ENCODE measurements at places on chromosomes 13 and 19.

- no peak for DNase-seq
Observed at GRCh38 chr13:29688193-29688592, 92.7 kb upstream of the SLC7A1 start.

- DNase-seq = no peak
Observed at GRCh38 chr13:47519626-47520025, 481.4 kb downstream of the SUCLA2 start.

GRCh38 chr13:60944863-60945262 is 470.8 kb downstream of the PCDH20 start:
- no peak for DNase-seq

DNA sequence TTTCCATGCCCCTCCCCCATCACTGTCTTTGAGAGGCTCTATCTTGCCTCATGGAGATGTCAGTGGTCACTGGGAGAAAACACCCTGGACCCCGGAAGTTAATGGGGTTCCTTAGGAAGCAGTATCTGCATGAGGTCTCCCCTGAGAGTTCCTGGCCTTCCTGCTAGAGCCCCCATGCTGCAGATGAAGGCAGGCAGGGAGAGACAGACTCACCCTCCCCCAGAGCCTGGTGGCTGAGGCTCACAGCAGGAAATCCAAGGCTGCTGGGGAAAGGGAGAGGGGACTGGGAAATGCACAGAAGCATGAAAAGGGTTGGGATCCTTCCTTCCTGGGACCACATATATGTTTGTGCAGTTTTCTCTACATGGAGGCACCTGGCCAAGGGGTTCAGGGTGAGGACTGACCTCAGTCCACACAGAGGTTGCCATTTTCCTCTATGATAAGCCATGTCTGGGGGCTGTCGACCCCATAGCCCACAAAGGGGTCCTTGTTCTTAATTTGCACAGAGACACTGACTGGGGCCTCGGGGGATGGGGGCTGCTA is 95.4 kb downstream of the RNASEH2B start:
- no peak for DNase-seq

- no peak for DNase-seq
Observed at GRCh38 chr13:29421118-29421517, 174.4 kb downstream of the SLC7A1 start.

DNA sequence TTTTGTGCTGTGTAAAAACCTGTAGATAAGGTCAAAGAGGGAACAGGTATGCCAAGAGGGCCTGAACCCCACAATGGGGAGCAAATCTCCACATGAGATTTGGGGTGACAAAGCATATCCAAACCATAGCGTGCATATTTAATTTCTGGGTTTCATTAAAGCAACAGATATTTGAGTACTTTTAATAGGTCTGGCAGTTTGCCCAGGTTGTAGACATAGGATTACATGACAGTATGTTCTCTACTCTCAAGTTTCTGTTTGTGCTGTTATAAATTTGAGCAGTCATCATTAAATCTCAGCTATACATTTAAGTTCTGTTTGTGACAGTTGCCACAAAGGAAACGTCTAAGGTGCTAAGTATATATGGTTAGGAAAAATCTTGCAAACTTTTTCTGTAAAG is 236.4 kb downstream of the ATP8A2 start:
- no peak for DNase-seq

GRCh38 chr19:10758978-10759377 is 41.1 kb downstream of the DNM2 start:
- no peak for DNase-seq

DNA sequence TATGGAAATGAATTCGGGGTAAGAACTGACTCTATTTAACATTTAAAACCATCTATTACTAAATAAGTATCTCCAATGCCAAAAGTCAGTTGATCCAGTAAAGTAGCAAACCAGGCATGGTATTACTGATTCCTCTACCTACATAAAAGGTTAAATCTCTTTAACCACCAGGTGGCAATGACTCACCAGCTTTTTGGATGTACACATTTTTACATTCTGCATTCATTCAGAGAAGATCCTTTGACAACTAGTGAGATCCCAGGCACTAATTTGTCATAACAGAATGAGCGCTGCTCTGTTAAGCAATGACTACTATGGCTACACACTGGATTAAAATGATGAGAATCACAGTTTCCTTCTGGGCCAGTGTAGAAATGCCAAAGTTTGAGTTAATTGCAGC is 329.8 kb upstream of the GPC6 start:
- DNase-seq = no peak

DNA sequence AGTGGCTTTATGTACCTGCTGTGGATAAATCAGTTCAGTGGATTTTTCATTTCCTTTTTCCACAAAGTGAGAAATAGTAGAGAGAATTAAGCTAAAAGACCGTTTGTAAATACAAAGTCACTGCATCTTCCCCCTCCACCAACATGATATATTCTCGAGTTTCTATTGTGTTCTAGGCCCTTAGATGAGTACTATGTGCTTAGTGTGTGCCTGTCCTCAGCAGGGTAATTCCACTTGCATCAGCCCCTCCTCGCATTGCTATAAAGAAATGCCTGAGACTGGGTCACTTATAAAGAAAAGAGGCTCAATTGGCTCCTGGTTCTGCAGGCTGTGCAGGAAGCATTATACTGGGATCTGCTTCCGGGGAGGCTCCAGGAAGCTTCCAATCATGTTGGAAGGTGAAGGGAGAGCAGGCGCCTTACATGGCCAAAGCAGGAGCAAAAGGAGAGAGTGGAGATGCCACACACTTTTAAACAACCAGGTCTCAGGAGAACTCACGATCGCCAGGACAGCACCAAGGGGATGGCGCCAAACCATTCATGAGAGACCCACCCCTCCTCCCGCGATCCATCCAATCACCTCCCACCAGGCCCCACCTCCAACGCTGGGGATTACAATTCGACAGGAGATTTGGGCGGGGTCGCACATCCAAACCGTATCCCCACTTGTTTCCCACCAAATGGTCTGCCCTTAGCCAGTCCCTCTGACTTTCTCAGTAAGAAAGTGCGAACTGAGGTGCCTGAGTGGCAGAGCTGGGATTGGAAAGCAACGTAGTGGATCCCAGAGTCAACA is 102.3 kb upstream of the ABCC4 start:
- no peak for DNase-seq

All from pons (tissue), 1 donor.